ENCODE measurements at places on chromosomes 11 and 22.

DNA sequence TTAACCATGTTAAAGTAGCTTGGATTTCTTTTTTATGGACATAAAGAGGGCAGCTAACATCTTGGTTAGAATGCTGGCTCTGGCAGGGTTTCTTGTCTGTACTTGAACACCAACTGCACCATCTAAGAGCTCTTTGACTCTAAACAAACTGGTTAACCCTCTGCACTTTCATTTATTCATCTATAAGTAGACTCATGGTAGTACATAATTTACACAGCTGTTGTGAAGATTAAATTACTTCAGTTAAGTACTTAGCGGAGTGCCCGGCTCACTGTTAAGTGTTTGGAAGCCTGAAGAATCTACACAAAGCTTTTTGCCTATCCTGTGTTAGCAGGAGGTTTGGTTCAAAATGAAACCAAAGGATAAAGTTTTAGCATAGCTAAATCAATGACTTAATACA, 846.2 kb upstream of the API5 start:
- DNase-seq, result no peak

DNA sequence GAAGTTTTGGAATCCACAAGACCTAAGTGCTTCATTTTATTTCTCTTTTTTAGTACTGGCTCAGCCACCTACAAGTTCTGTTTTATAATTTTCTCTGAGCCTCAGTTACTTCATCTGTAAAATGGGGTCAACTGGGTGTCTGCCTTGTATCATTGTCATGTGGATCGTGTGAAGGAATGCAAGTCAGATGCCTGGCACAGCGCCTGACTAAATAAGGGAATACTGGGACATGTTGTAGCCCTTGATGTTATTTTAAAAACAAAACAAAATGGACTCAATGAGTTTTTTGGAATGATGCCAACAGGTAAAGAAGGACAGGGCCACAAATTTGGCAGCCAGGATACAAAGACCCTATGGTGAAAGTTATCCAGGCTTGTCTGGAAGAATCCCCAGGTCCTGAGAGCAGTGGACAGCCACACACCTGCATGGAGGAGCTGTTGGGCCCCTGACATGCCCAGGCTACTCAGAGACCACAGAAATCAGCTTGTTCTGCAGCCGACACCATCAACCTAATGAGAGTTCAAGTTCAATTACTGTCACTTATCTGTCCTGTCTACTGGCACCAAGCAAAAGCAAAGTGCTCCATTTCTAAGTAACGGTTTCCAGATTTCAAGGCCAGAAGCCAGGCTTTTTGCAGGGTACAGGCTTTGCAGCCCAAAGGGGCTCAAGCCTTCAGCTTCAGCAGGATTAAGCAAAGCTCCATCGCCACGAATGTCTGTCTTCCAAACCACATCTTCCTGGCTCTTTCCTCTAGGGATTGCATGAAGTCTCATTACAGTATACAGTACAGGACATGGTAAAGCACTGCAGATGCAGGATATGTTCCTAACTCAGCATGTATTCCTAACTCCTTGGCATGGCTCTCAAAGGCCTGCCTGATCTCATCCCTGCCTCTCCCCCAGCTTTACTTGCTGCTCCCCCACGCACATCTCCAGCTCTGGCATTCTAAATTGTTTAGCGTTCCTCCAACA, 18.4 kb downstream of the DKK3 start:
- DNase-seq, result no peak

GRCh38 chr11:112294688-112295340, 34.2 kb upstream of the PLET1 start:
- no peak for DNase-seq

DNA sequence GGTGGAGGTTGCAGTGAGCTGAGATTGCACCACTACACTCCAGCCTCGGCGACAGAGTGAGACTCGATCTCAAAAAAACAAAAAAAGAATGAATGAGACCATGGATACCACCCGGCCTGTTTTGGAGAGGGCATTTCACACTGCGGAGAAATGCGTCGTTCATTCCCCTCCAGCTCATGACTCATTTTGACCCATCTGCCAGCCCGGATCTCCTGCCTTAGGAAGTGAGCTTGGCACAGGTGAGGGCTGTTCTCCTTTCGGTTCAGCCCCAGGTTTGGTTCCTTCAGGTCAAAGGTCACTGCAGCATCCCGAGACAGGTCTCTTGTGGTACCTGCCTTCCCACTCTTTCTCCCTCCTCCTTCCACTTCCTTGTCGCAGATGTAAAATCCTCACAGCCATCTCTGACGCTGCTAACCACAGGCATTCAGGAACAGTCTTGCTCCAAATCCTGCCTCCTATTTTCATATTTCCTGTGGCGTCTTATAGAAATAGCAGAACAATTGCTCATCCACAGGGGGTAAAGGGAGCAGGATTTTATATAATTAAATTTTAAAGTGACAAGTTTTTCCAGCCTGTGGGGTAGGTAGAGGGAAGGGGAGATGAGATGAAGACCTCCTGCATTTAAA, 517.9 kb downstream of the NTM start:
- DNase-seq, result no peak

DNA sequence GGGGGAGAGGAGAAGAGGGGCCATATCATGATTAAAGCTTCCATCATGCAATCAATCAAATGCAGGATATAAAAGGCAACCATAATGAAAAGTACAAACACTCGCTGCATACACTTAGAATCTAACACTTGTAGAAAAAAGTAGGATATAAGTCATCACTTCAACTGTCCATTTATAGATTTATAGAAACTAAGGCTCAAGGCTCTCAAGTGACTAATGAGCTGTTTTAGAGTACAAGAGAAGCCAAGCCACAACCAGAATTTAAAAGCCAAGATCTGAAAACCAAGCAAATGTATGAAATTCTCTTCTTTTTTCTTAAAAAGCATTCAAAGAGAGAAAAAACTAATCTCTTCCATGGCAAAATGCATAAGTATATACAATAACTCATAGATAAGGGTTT, 160.2 kb upstream of the BLID start:
- no peak for DNase-seq

- no peak for DNase-seq
These were observed 14.1 kb upstream of the SLC25A18 start for GRCh38 chr22:17549183-17549582.

DNA sequence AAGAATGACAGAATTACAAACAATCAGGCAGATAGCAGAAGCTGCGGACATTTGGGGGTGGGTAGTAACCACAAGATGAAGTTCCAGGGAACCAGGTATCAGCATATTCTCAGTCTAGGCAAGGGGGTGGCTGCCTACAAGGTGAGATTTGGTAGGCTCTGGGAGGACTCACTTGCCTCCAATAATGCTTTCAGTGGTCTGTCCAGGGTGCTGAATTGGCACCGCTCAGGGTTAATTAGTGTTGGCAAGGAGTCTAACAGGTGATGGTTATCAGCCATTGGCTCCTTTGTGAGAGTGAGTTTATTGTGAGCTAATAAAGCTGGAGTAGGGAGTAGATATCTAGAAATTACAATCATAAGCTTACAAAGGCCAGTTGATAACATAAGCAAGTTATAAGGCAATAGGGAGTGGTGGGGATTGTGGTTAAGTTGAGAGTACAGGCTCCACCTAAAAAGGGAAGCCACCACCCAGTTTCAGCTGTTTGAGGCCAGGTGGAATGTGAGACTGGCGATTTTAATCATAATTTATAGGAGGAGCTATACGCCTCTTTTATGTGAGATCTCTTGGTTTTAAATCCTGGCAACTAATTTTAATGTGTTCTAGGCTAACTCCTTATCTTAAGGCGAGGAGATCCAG, 320.5 kb downstream of the MIAT start:
- DNase-seq, result no peak

DNA sequence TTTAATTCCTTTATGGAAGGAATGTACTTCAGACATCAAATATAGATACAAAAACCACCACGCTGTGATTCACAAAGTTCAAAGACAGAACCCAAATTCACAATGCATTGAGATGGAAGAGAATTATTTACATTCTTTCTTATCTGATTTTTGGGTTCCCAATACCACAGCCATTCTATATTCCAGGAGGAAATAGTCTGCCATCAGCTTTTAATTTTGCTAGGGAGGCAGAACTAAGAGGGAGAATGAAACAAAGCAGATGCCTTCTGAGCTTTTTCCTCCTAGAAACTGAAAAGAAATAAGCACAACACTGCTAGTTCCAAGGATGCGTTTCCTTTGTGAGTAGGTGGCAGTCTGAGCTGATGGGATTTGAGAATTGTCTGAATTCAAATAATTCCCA, 283.0 kb upstream of the NARS2 start:
- no peak for DNase-seq

DNA sequence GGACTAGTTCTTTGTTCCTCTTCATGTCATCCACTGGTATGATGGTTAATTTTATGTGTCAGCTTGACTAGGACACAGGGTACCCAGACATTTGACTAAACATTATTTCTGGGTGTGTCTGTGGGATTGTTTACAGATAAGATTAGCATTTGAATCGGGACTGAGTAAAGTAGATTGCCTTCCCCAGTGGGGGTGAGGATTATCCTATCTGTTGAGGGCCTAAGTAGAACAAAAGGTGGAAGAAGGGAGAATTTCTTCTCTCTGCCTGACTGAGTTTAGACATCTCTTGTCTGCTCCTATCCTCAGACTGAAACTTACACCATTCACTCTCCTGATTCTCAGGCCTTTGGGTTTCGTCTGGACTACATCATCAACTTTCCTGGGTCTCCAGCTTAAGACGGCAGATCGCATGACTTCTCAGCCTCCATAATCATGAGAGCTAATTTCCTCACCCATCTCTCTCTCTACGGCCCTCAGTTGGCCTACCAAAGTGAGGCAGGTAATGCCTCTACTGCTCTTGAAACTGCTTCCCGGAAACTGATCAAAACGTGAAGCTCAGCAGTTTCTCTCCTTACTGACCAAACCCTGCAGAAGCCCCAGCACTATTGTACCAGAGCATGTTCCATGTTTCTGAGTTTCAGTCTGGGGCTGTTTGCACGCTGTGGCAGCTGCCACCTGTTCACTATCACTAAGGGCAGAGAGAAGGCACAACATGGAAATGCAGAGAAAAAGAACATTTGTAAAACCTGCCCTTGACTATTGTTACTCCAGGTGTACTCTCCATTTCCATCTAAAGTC, 95.4 kb downstream of the NXPE2 start:
- DNase-seq, result no peak

DNA sequence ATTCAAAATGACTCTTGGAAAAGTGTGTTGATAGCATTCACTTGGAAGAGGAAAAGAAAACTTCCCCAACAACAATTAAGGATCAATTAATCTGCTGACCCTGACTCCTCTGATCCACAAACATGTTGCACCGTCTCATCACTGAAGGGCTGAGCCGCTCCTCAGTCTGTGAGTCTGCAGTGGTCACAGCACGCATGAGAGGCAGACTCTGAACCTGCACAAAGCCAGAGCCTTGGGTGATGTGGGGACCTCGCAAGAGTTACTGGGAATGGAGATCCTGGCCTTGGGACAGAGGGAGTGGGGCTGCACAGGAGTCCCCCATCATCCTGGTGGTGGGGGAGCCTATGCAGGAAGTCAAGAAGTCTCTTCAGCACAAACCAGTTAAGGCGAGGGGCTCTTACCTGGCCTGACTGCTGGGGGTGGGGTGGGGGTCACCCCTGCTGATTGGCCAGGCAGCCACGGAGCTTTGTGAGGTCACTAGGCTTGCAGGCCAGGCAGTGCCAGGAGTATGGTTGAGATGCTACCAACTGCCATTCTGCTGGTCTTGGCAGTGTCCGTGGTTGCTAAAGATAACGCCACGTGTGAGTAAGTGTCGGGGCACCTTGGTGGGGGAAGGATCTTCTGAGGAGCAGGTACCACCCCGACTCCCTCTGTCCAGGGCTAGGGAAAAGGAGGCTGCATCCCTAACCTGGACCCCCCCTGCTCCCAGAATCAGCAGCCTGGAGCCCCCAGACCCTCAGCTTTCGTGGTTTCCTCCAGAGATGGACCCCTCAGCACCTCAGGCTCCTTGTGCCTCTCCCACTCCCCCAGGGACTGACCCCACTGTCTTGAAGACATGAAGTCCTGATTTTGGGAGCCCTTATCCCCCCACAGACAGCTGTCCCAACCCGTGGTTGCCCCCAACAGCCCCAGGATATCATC, at the start of gene ACR:
TSS of gene ACR (plus strand) at position 477 of the 921 bp plus-strand sequence. CDS start at position 509, 32 bp downstream.
- no peak for DNase-seq

DNA sequence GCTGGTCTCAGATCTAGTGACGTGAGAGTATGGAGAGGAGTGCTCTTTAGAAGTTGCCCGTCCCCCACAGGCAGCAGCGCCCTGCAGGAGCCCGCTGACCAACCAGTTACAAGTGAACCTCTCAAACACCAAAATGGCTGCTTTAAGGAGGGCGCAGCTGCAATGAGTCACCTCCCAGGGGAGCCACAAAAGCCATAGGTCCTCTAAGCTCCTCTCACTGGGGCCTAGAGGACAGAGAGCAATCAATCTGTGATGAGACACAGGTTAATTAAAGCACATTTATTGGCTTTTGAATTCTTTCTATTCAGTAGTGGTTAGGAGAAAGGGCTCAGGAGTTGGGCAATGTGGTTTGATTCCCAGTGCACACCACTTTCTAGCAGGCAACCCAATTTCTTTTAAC, 15.5 kb upstream of the RAPSN start:
- no peak for DNase-seq

DNA sequence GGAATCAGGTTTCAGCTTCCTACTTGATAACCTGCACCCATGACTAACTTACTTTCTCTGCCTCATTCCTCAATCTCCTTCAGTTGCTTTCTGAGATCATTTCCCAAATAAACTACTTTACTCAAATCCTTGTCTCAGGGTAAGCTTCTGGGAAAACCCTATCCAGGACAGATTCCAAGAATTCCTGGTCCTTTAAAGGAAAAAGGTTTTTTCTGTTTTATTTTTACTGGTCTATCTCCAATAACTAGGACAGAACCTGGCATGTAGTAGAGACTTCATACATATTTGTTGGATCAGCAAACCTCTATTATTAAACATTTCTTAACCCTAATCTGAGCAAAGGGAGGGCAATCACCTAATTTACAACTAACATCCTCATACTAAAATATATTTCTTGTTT, 910.5 kb upstream of the CHORDC1 start:
- DNase-seq, result no peak

DNA sequence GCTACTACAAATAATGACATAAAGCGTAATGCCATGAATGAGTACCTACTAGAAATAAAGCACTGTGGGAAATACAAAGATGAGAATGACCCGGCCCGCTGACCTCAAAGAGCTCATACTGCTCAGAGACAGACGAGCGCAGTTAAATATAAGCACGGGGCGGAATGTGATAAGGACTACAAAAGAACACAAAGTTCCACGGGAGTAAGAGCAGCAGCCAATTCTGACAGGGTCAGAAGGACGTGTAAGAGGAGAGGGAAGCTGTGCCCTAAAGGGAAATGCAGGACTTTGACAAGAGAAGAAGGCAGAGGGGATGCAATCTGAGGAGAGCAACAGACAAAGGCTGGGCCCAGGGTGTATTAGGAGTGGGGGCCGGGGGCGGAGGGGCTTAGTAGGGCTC, 314.6 kb downstream of the LARGE1 start:
- no peak for DNase-seq

GRCh38 chr11:111137846-111138245, 107.7 kb upstream of the POU2AF2 start:
- DNase-seq, result no peak
